Activated T-helper 2 cell treated with anti-CD3 and anti-CD28 coated beads, Interferon-gamma antibody, Interleukin-2, Interleukin-4, amounts not matched to agents 10 μg/mL and 5 μg/mL and 100 μg/mL, durations not matched to agents 14 hours and 24 hours and 36 hours (primary cell): ENCODE measurements at places on chromosomes 11 and 22.

GRCh38 chr11:57358543-57358961, 20.4 kb downstream of the P2RX3 start:
- DNase-seq: no peak

- no peak for DNase-seq
Observed at GRCh38 chr11:94751786-94752185, 16.4 kb upstream of the AMOTL1 start.

DNA sequence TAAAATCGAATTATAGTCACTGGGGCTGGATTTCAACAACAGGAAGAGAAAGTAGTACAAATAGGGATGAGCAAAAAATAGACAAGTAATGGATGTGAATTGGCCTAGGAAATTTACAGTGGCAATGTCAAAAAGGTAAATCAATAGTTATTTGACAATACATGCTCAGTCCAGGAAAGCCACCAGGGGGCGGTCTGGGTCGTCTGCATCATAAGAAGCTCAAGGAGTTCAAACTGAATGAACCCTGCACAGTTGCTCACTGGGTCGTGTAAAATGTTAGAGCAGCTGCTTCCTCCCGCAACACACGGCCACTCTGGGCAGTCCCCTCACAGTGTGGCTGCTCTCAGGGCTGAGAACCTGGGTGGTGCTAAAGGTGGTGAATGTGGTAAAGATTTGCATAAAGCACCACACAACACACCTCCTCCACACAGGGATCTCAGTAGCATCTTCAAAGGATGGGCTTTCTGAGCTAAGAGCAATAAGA, 85.9 kb downstream of the ZNF280B start:
- peak; percentile 43 for DNase-seq

DNA sequence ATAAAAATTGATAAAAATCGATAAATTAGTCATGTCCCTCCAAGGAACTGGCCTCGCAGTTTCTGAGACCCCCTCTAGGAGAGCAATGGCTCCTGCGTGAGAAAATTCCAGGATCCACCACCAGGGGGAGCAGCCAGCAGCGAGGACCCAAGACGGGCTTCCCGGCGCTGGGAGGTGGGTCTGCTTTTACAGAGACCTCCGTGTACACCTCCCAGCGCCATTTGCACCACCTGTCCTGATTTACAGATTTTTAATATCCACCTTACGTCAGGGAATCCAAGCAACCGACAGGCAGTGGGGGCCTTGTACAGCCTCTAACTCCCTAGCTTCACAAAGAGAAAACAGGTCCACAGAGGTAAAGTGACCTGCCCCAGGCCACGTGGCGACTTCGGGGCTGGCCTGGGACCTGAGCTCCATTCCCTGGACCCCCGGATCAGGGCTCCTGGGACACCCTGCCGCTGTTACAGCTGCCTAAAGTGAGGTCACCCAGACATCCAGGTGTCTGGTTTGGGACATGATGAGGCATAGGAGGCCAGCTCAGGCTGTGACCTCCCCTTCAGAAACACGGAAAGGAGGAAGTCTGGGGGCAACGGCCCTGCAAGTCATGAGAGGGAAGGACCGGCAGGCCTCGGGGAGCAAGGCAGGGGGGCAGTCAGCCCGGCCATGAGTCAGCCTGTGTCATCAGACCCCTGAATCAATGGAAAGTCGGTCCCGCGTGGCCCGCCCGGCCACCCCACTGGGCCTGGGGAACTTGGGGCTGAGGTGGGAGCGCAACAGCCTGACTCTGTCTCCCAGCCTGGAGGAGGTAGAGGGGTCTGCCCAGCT, 3.5 kb downstream of the OSM start:
- DNase-seq: peak; percentile 69

DNA sequence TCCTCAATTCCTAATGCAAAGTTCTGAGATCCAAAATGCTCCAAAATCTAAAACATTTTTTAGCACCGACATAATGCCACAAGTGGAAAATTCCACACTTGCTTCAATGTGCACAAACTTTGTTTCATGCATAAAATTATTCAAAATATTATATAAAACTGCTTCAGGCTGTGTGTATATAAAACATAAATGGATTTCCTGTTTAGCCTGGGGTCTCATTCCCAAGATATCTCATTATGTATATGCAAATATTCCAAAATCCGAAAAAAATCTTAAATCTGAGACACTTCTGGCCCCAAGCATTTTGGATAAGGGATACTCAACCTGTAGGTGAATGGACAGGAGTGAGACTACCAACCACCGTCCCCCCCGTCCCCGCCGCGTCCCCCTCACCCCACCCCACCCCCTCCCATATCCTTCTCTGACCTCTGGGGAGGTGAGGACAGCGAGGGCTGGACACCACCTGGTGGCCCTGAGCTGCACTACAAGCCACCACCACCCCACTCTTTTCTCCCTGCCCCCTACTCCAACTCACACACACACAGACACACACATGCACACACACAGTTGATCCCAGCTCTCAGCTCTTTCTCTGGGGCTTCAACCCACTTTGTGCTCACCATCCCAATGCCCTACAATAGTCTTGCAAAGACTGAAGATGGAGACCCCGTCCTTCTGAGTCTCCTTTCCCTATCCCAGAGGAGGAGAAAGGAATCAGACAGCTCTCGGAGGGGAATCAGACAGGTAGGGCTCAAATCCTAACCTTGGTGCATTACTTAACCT, 101.0 kb downstream of the PDE2A start:
- DNase-seq: no peak

- DNase-seq: no peak
Observed at GRCh38 chr11:10392095-10393079, 62.7 kb upstream of the AMPD3 start.

- no peak for DNase-seq
Observed at GRCh38 chr11:128260398-128260797, 327.0 kb downstream of the ETS1 start.

DNA sequence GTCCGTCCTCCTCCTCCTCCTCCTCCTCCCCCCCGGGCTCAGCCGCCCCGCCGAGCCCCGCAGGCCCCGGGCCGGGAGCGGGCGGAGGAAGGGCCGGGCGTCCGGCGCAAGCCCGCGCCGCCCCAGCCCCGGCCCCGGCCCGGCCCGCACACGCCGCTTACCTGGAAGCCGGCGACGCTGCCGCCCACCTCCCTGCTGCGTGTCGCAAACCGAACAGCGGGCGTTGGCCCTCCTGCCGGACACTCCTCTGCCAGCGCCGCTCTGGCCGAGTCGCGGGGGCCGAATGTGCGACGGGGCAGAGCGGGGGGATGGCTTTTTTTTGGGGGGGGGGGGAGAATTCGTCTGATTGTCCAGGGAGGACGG, 1.1 kb downstream of the IGF2 start:
- DNase-seq: no peak

DNA sequence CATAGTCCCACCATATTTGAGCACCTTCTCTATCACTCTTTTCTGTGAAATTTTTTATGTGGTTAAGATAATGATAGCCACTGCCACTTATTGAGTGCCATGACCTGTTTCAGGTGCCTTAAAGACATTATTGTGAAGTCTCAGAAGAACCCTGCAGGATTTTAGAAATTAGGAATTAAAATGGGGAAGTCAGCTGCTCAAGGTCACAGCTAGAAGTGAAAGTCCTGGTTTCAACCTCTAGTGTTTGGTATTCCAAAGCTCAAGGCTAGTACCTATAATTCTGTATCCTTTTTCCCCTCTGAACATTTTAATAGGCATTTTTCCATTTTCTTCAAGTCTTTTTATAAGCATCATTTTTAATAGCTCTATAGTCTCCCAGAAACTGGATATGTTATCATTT, 9.0 kb upstream of the RRM1 start:
- DNase-seq: no peak

GRCh38 chr11:132685174-132685611, 847.1 kb downstream of the OPCML start:
- no peak for DNase-seq

DNA sequence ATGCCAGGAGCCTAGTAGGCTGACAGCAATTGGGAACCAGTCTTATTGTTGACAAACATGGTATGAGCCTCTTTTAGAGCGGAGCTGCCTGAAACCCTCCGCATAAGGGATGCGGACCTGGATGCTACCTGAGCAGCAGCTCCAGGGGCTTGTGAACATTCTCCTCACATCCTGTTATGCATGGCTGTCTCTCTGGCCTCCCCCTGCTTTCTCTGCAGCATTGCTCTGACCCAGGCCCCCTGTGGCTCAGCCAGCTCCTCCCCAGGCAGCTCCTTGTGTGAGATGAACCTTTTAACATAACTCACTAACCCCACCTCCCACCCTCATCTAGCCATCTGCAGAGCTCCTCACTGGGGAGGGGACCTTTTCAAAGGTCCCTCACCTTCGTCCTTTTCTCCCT, 6.0 kb downstream of the BMAL1 start:
- DNase-seq: no peak

- peak; percentile 66 for DNase-seq
Observed at GRCh38 chr11:128422576-128423370, 164.6 kb downstream of the ETS1 start.

DNA sequence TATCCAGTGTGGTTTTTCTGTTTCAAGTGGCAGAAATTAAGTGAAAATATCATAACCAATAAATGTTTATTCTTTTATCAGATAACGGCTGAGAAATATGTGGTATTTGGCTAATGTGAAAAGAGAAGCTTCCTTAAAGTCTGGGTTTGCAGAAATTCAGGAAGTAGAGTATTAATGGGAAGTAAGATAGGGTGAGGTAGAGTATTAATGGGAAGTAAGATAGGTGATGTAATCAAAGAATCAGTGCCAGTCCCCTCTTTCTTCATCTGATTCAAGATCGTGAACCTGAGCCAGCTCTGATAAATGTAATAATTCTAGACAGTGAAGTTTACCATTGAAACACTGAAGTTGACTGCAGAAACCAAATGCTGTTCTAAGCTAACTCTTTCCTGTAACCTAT, 30.9 kb downstream of the TRPC6 start:
- no peak for DNase-seq

DNA sequence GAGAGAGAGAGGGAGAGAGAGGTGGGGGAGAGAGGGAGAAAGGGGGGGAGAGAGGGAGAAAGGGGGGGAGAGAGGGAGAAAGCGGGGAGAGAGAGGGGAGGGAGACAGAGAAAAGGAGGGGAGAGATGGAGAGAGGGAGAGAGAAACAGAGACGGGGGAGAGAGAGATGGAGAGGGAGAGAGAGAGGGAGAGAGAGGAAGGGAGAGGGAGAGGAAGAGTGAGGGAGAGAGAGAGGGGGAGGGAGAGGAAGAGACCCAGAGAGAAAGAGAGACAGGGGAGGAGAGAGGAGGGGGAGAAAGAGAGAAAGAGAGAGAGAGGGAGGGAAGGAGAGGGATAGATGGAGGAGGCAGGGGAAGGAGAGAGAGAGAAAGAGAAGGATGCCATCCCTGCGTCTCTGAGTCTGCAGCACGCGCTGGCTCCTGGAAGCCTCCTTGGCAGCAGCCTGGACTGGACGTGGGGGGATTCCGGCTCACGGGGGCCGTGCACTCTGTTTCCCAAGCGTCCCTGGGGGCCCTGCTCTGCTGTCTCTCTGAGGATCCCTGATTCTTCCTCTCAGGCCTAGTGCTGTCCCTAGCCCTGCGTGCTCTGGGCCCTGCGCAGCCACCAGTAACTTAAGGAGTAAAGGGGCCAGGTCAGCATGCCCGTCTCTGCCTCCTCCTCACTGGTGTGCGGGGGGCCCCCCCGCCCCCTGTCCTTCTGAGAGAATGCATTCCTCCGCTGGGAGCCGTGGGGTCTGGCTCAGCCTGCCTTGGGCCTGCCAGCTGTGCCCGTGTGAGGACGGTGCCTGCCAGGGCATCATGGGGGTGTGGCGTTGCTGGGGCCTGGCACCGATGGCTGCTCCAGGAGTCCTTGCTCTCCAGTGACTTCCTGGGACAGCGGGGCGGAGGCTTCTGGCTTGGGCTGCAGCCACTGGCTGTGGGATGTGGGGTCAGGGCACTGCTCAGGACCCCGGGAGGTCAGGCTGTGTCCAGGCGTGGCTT, 429.5 kb downstream of the TBC1D22A start:
- DNase-seq: no peak

GRCh38 chr11:73596547-73596946, 1.4 kb downstream of the FAM168A start:
- DNase-seq: no peak

- no peak for DNase-seq
Observed at GRCh38 chr11:126308271-126308671, 4.4 kb downstream of the DCPS start.

- no peak for DNase-seq
Observed at GRCh38 chr11:60847281-60847680, 5.4 kb downstream of the CCDC86 start.

DNA sequence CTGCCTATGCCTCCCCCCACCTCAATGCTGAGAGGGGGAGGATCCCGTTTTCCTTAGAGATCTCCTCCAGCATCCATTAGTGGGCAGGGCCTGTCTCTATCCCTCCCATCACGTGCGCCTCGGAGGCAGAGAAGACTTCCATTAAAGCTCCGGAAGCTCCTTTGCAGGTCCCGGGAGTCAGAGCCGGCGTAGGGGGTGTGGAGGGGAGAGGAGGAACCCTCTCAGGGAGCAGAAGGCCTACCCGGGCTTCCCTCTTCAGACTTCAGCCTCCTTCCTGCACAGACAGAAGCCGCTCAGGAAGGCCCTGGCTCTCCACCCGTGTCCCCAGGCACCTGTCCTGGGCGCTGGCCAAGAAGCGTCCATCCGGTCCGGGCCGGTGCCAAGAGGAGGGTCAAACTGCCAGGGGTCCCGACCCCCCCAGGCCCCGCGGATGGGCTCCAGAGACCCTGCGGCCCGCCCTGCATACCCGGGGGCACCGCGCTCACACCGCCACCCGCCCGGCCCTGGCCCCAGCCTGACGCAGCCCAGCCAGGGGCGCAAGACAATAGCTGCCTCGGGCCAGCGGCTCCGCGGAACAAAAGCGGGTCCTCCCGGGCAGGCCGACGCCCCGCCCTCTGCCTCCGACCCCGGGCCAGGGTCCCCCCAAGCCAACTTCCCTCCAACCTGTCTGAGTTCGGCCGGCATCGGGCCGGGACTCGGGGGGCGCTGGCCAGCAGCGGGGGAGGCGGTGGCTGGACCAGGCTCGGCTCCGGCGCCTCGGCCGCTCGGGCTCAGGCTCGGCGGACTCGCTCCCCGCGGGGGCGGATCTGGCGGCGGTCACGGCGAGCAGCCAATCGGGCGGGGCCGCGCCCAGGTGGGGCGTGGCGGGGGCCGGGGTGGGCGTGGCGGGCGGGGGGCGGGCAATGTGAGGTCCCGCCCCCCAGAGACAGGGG, 29.9 kb downstream of the ARVCF start:
- peak; percentile 56 for DNase-seq
